ENCODE measurements at places on chromosomes 5 and 9.

GRCh38 chr9:20197976-20198685 is 409.3 kb upstream of the SLC24A2 start:
- no peaks in the 10 kb centered on the region for H3K4me1 ChIP-seq
- DNase-seq = no peak
- H3K27ac ChIP-seq = no peak overlapping the region

GRCh38 chr5:129767927-129768380 is 20.1 kb downstream of the MINAR2 start:
- H3K4me1 ChIP-seq = no peaks in the 10 kb centered on the region
- H3K4me3 ChIP-seq = no peak overlapping the region
- DNase-seq = peak; percentile 74
- H3K27me3 ChIP-seq = no peaks in the 10 kb centered on the region
- no peak overlapping the region for H3K27ac ChIP-seq
- no peaks in the 10 kb centered on the region for H3K36me3 ChIP-seq

DNA sequence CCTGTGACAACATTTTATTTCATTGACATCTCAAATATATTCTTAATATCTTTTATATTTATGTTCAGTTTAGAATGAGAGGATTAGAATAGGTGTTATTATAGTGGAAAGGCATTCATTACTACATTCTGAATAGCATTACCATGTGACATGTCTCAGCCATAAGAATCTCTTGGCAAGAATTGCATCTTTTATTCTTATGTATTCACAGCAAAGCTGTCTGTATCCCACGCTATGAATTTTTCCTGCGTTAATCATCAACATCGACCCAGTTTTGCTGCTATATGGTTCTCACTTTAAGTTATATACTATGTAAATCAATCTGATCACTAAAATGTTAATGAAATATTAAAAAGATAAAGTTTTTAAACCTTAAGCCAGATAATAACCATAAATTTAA is 248.6 kb downstream of the TMEM232 start:
- H3K27ac ChIP-seq = peak overlapping the region; percentile 74
- H3K27me3 ChIP-seq = no peaks in the 10 kb centered on the region
- peaks cover 18% of the 10 kb centered on the region for H3K4me1 ChIP-seq
- no peaks in the 10 kb centered on the region for H3K36me3 ChIP-seq
- no peak overlapping the region for H3K4me3 ChIP-seq
- DNase-seq = peak; percentile 81

GRCh38 chr9:116133163-116133562 is 20.4 kb upstream of the PAPPA start:
- DNase-seq = no peak
- no peak overlapping the region for H3K27ac ChIP-seq
- no peaks in the 10 kb centered on the region for H3K27me3 ChIP-seq
- H3K4me1 ChIP-seq = no peaks in the 10 kb centered on the region
- no peaks in the 10 kb centered on the region for H3K36me3 ChIP-seq

GRCh38 chr9:134939080-134939733 is 21.5 kb upstream of the FCN1 start:
- H3K4me3 ChIP-seq = no peak overlapping the region
- H3K36me3 ChIP-seq = no peaks in the 10 kb centered on the region
- H3K4me1 ChIP-seq = no peaks in the 10 kb centered on the region
- H3K27ac ChIP-seq = no peak overlapping the region
- H3K27me3 ChIP-seq = peaks cover 23% of the 10 kb centered on the region

DNA sequence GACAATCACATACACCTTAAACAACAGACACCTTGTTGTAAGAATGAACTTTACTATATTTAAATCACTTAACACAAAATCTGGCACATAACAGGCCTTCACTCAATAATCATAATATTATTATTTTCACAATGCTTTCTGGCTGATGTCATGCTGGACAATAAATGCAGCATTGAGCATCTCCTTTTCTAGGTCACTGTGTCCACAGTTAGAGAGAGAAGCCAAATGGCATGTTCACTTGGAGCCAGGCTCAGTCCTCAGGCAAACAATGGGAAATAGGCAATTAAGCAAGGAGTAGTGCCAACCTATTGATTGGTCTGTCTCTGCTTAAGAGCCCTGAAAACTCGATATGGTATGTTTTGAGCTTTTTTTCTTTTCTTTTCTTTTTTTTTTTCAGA is 50.6 kb upstream of the KLF4 start:
- H3K4me1 ChIP-seq = no peaks in the 10 kb centered on the region
- no peak overlapping the region for H3K27ac ChIP-seq
- DNase-seq = no peak
- H3K4me3 ChIP-seq = no peak overlapping the region
- H3K36me3 ChIP-seq = no peaks in the 10 kb centered on the region

GRCh38 chr9:129839324-129840023 is 4.2 kb downstream of the USP20 start:
- no peaks in the 10 kb centered on the region for H3K27me3 ChIP-seq
- no peak overlapping the region for H3K4me3 ChIP-seq
- no peak for DNase-seq
- peak overlapping the region; percentile 19 for H3K27ac ChIP-seq
- no peaks in the 10 kb centered on the region for H3K36me3 ChIP-seq

DNA sequence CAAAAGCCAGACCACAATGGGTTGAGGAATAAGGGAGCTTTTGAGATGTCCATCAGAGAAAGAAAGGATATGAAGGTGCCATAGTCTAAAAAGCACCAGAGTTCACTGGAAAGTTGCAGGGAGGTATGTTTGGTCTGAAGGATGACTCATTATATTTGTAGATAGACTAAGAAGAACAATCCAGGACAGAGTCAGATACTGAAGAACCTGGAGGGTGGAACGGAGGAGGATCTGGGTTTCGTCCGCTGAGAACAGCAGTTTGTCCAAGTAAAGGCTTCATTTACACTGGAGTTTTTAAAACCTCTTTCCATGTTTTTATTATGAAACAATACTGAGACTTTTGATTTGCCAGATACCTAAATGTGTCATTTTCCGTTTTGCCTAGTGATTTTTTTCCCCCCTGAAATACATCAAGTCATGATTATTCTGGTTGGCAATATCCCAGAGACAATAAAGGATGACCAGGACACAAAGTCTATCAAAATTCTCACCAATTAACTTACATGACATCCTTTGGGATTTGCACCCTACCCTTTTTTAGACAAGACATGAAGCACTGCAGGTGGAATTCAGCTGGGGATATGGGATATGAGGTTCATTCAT is 219.9 kb downstream of the MLLT3 start:
- H3K27ac ChIP-seq = no peak overlapping the region
- no peak overlapping the region for H3K4me3 ChIP-seq
- no peak for DNase-seq
- H3K36me3 ChIP-seq = no peaks in the 10 kb centered on the region
- H3K27me3 ChIP-seq = no peaks in the 10 kb centered on the region
- H3K4me1 ChIP-seq = no peaks in the 10 kb centered on the region

- no peak overlapping the region for H3K27ac ChIP-seq
- no peaks in the 10 kb centered on the region for H3K36me3 ChIP-seq
- H3K4me3 ChIP-seq = no peak overlapping the region
- no peaks in the 10 kb centered on the region for H3K27me3 ChIP-seq
Observed at GRCh38 chr5:111655169-111655924, 101.6 kb downstream of the NREP start.

DNA sequence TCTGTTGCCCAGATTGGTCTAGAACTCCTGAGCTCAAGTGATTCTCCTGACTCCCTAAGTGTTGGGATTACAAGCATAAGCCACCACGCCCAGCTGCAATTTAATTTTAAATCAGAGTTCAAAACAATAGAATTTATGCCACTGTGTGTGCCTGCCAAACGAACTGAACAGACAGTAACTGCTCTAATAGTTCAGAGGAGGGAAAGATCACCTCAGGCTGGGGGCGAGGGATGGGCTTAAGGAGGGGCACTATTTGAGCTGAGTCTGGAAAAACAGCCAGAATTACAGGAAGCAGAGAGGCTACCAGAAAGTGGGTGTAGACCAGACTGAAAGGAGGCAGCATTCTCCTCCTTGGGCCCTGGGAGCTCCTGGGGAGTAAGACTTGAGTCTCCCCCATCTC is 12.2 kb downstream of the NOL6 start:
- H3K27me3 ChIP-seq = no peaks in the 10 kb centered on the region
- H3K4me1 ChIP-seq = peaks cover 12% of the 10 kb centered on the region
- no peak overlapping the region for H3K27ac ChIP-seq
- no peak overlapping the region for H3K4me3 ChIP-seq
- DNase-seq = no peak
- H3K36me3 ChIP-seq = peaks cover 48% of the 10 kb centered on the region

DNA sequence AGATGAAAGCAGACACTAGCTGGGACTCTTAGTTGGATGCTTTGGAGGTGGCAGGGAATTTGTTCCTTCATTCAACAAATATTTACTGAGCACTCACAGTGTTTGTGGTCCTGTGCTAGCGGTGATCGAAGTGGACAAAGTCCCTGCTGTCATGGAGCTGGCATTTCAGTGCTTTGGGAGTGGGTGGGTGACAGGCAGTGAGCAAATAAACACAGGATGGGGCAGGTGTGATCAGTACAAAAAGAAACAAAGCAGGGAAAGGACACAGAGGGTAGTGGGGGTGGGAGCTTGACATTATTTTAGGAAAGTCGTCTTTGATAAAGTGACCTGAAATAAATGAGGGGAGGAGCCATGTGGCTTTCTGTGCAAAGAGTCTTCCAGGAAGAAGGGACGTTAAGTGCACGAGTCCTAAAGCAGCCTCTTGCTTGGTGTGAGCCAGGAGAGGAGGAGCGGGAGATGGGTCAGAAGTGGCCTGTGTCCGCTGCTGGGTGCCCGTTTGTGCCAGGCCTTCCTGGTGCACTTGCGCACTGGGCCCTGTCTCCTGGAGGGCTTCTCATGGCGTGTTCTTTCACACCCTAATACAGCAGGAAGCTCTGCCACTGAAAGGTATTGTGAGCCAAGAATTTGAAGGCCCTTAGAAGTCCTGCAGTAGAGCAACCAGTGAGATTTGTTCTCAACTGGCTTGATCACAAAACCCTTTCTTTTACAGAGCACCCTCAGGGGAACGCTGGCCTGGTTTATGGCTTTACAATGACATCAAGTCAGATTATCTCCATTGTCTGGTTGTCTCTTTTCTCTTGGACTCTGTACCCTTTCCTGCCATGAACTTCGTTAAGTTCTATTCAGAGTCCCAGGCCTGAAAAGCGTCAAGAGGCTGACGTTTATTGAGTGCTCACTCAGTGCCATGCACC is 14.8 kb downstream of the NDST1 start:
- H3K27me3 ChIP-seq = no peaks in the 10 kb centered on the region
- no peak for DNase-seq
- H3K27ac ChIP-seq = no peak overlapping the region

- DNase-seq = no peak
- H3K4me1 ChIP-seq = peaks cover 10% of the 10 kb centered on the region
- H3K36me3 ChIP-seq = no peaks in the 10 kb centered on the region
Observed at GRCh38 chr9:84393266-84393950, 52.9 kb upstream of the SLC28A3 start.

DNA sequence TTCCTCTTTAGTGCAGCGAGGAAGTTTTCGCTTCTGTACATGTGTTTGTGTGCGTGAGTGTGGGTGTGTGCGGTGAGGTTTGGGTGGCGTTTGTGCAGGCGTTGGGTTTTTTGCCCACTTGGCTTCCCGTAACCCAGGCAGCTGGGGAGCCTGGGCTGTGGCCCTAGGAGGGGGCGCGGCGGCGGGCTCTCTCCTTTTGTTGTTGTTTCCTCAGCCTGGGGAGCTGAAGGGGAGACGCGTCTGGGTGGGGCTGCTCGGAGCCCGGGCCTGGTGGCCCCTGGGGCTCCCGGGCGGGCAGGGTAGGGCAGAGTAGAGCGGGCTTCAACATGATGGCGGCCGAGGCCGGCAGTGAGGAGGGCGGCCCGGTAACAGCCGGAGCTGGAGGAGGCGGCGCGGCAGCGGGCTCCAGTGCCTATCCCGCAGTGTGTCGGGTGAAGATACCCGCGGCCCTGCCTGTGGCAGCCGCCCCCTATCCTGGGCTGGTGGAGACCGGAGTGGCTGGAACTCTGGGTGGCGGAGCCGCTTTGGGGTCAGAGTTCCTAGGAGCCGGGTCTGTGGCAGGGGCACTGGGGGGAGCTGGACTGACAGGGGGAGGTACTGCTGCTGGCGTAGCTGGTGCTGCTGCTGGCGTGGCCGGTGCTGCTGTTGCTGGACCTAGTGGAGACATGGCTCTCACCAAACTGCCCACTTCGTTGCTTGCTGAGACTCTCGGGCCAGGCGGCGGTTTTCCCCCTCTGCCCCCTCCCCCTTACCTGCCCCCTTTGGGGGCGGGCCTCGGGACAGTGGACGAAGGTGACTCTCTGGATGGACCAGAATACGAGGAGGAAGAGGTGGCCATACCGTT is 665 bp downstream of the RASA1 start:
- H3K4me1 ChIP-seq = no peaks in the 10 kb centered on the region
- peak overlapping the region; percentile 81 for H3K4me3 ChIP-seq
- H3K36me3 ChIP-seq = no peaks in the 10 kb centered on the region
- DNase-seq = peak; percentile 65
- H3K27me3 ChIP-seq = no peaks in the 10 kb centered on the region
- H3K27ac ChIP-seq = peak overlapping the region; percentile 85

DNA sequence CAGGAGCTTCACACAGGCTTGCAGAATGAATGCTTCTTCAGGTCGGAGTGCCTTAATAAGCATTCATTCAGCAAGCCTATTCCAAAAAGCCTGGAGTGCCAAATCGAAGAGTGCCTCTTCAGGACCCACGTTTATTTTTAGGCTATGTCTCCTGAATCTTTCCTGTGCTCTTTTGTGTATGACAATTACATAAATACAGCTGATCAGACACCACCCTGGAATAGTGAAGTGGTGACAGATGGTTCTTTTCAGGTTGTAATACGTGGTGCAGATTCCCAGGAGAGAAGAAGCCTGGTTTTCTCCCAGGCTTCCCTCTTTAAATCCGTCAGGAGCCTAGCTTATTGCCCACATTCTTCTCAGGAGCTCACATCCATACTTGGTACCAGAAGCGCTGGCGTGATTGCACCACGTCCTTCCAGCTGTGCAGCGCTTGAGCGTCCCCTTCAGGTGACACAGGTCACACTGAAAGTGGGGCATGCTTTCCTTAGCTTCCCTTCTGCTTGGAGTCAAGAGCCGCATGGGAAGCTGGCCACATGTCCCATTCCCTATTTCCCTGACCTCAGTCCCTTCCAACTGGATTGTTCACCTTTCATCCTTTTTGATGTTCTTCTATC is 123.1 kb downstream of the ADCY2 start:
- H3K36me3 ChIP-seq = no peaks in the 10 kb centered on the region
- no peaks in the 10 kb centered on the region for H3K4me1 ChIP-seq
- H3K27me3 ChIP-seq = no peaks in the 10 kb centered on the region
- no peak overlapping the region for H3K4me3 ChIP-seq
- no peak for DNase-seq

DNA sequence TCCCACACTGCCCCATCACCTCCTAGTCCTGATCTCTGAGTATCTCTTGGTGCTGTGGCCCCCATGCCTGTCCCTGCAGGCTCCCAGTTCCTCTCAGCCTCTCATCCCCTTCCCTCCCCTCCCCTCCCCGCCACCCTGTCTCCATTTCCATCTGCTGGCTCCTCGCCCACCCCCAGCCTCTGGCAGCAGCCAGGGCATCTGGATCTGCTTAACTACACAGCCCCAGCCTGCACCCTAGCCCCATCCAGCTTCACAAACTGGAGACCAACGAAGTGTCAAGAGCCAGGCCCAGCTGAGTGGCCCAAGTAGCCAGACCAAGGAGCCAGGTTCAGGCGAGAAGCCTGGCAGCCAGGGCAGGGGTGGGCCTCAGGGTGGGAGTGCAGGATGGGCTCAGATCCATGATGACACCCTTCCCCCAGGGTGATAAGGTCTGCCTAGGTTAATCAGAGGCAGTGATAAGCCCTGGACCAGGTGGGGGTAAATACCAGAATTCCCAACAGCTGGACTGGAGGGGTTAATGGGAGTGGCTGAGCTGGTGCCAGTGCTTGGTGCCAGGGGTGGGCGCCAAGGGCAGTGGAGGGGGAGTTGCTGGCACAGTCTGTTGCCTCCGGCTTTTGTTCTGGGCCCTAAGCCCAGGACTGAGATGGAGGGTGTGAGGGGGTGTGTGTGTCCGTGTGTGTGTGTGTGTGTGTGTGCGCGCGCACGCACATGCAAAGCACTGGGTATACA is 2.5 kb downstream of the IL11RA start:
- H3K27me3 ChIP-seq = no peaks in the 10 kb centered on the region
- H3K36me3 ChIP-seq = no peaks in the 10 kb centered on the region
- H3K4me1 ChIP-seq = peaks cover 27% of the 10 kb centered on the region
- DNase-seq = no peak

Data from astrocyte (in vitro differentiated cells and primary cell).